ENCODE measurements at places on chromosomes 3 and 15.

- DNase-seq, result no peak
Observed at GRCh38 chr3:134030379-134031347, 938 bp upstream of the SLCO2A1 start.

GRCh38 chr3:120071259-120071658, 23.0 kb downstream of the GSK3B start:
- no peak for DNase-seq

GRCh38 chr3:134406331-134407238, 32.3 kb upstream of the AMOTL2 start:
- no peak for DNase-seq

- DNase-seq, result peak; percentile 85
Observed at GRCh38 chr3:187210545-187211327, 13.4 kb downstream of the RTP1 start.

- no peak for DNase-seq
Observed at GRCh38 chr15:96187341-96188305, 142.9 kb upstream of the NR2F2 start.

DNA sequence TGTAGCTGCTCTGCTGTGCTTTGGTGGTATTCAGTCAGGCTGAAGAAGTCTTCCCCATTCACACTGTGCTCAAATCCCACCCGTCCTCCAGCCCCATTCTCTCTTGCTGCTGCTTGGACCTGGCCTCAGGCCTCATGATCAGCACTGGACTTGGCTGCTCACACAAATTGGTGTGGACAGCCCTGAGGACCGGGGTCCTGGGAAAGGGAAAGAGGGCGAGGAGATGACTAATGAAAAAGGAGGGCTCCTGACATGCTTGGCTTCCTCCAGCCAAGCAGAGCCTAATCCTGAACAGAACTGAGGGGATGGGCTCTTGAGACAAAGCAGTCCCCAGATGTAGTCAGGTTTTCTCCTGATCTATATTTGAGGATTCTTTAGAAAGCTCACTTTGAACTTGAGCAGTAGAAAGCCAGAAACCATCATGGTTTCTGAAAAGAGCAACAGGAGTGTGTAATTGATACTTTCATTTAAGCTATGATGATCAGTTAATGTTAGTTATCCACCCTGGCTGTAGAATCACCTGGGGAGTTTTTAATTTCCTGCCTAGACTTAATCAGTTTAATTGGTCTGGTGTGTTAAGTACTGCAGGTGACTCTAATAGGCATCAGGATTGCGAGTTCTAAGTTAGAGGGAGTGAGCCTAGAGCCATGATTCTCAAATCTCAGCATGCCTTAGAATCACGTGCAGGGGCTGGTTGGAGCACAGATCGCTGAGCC, 79.4 kb upstream of the THBS1 start:
- no peak for DNase-seq

GRCh38 chr3:169946336-169946735, 20.3 kb upstream of the SEC62 start:
- DNase-seq, result no peak

DNA sequence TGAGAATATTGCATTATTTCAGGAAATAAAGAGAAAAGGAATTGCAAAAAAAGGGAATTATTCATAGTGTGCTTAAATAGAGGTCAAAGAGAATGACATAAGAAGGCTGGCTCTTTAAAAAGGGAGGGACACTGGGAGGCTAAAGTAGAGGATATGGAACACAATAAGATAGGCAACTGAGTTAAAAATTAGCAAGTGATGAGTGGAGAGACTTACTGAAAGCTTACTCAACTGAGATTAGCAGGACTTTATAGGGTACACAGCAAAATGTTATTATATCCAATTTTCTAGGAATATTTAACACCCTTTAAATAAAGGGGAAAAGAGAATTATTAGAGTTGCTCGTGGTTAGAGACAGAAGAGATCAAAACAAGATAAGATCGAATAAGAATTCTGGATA, 375.2 kb downstream of the LSAMP start:
- no peak for DNase-seq

- DNase-seq, result peak; percentile 57
Observed at GRCh38 chr3:185823078-185824044, 1.5 kb downstream of the IGF2BP2 start.

GRCh38 chr15:57427367-57427821, 51.1 kb downstream of the CGNL1 start:
- peak; percentile 36 for DNase-seq

- DNase-seq, result peak; percentile 96
Observed at GRCh38 chr3:194738254-194739093, 52.8 kb downstream of the FAM43A start.

All from MG63 (cell line).